Fibroblast of mammary gland (primary cell): ENCODE measurements at places on chromosomes 1 and 21.

- DNase-seq: peak; percentile 95
Measured at GRCh38 chr1:84603941-84604830, 29.9 kb upstream of the CTBS start.

- no peak for DNase-seq
Measured at GRCh38 chr1:40676501-40676900, 11.0 kb upstream of the RIMS3 start.

- DNase-seq: no peak
Measured at GRCh38 chr21:24160528-24160927, 1446.8 kb downstream of the MRPL39 start.

DNA sequence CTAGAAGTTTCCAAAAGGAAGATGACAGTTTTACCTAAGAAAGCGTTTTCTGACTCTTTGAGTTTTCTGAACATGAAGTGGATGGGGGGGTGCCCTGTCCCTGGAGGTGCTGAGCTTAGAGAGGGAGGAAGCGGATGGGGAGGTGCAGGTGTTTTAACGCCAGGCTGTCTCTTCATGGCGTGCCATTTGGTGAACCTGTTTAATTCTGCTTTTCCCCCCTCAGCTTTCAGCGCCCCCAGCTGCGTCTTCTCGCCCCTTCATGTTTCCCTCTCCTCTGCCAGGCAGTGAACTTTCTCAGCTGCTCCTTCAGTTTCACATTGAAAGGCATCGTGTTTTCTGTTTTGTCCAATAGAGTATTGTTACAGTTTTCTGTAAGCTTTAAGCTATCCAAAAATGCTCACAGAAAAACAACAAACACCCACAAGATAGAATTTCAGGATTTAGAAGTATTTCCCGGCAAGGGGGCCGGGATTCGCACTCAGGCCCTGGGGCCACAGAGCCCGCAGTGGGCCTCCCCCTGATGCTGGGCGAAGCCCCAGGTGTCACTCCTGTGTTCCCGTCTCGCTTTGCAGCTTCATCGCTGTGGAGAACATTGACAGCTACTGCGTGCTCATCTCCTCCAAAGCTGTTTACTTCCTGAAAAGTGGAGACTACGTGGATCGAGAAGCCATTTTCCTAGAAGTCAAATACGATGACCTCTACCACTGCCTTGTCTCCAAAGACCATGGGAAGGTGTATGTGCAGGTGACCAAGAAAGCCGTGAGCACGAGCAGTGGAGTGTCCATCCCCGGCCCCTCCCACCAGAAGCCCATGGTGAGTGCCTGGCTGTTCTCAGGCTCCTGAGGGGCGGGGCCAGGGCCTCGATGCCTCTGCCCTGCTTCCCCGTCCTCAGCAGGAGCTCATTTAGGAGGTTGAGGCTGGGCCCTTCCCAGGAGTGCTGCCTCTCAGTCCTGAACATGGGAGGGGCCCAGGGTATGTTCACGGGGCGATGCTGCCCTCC is 111.4 kb downstream of the DHRS3 start:
- no peak for DNase-seq

- DNase-seq: no peak
Measured at GRCh38 chr1:8584316-8584715, 233.1 kb downstream of the RERE start.

GRCh38 chr1:204094313-204094729 is 21.4 kb downstream of the SOX13 start:
- no peak for DNase-seq

DNA sequence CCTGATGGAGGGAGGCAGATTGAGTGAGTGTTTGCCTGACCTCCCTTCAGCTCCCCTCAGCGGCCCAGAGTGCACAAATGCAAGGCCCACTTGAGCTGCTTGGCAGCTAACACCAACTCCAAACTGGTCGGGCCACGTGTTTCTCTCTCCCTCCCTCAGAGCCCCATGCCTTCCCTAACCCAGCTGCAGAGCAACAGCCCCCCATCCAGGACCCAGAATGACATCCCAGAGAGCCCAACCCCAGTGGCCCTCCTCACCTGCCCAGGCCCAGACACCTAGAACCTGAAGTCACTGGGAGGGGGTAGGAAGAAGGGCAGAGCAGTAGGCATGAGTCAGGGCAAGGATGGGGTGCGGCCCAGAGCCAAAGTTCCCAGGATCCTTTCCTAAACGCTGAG is 789 bp upstream of the S100A14 start:
- DNase-seq: no peak

- DNase-seq: no peak
Measured at GRCh38 chr21:41585199-41585994, 77.4 kb upstream of the TMPRSS2 start.
